CD8-positive, alpha-beta memory T cell (primary cell): ENCODE measurements at places on chromosomes 13 and 19.
A peak's percentile ranks its signal among the peaks of the same experiment; 100 is the strongest.

DNA sequence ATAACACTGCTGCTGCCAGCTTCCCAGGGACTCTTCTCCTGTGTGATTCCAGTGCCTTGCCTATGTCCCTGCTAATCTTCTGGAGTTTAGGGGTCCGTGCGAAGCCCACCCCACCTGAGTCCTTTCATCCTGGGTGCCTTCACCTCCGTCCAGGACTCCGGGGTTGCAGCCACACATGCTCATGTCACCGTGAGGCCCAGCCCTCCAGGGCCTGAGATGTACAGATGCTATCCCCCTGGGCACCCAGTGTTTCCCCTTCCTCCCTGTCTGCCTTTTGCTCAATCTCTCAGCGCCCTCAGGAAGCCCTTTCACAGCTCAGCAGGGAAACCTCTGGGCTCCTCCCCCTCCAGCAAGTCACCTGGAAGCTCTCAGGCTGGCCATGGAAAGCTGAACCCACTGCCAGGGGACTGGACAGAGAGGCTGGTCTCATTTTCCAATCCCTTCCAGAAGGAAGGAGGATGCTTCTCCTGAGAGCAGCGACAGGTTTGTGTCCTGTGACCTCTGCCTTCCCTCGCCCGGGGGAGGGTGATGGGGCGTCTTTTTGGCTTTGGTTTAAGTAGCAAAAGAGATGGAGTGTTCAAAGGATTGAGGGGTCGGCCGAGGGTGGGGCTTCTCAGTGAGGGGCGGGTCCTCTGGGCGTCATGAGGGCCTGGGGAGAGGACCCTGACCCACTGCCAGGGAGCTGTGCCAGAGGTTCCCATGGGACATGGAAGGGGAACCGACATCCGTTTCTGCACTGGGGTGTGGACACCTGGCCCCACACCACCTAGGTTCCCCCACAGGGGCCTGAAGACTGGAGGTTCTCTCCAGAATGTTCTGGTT lies 30.8 kb upstream of the TFDP1 start:
- H3K36me3 ChIP-seq: no peaks in the 10 kb centered on the region
- no peaks in the 10 kb centered on the region for H3K4me1 ChIP-seq
- no peak overlapping the region for H3K4me3 ChIP-seq
- no peak for DNase-seq
- no peak overlapping the region for H3K27ac ChIP-seq

DNA sequence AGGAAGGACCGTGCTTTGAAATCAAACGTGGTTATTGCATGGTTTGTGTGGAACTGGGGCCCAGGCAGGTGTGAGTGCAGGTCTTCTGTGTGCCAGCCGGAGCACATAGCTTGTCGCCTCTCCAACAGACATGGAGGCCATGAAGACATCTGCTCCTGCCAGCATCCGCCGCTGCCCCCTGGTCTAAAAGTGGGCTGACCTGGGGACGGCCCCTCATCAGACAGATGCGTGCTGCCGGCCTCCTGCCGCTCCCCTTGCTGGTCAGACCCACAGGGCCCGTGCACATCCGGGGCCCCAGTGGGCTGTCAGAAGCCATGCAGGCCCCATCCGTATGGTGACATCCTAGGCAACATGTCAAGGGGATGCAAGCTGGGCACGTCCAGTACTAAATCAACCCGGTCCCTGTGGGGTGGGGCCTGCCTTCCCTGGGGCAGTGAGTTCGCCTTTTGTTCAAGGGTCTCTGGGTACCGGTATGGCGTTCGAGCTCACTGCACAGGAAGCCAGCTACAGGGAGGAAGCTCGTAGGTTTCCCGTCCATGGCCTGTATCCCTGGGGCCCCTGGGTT lies 88.0 kb upstream of the MCF2L start:
- no peaks in the 10 kb centered on the region for H3K4me1 ChIP-seq
- no peaks in the 10 kb centered on the region for H3K27me3 ChIP-seq
- no peak overlapping the region for H3K27ac ChIP-seq
- peak; percentile 24 for DNase-seq
- H3K36me3 ChIP-seq: peaks cover 5% of the 10 kb centered on the region

DNA sequence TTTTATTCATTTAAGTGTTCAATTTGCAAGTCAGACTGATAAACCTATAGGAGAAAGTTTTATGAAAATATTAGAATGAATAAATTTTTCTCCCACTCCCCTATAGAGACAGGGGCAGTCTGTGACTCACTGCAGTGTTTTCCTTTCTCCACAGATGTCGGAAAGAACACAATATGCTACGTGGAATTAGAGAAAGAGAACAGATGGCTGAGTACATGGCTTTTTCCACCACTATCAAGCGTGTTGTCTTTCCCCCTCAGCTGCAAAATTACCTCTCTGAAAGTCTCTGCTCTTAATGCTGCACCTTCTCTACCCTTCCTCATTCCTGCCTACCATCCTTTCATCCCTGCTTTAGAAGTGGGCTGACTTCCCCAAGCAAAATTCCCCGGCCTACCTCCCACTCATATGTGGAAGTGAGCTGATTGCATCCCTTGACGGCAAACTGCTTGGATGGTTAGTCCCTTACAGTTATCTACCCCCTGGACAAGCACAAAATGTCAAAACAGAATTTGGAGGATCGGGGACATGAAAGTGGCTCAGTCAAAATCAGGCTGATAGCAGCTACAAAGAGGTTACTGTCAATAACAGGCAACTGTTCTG lies 30.0 kb downstream of the FLT1 start:
- no peaks in the 10 kb centered on the region for H3K27me3 ChIP-seq
- no peak overlapping the region for H3K27ac ChIP-seq
- no peak for DNase-seq
- no peaks in the 10 kb centered on the region for H3K36me3 ChIP-seq

- no peaks in the 10 kb centered on the region for H3K27me3 ChIP-seq
- no peak for DNase-seq
- H3K4me3 ChIP-seq: no peak overlapping the region
- no peaks in the 10 kb centered on the region for H3K36me3 ChIP-seq
Observed at GRCh38 chr13:102176846-102177245, 225.0 kb downstream of the FGF14 start.

GRCh38 chr19:8302357-8302691 lies 5.8 kb downstream of the CD320 start:
- no peaks in the 10 kb centered on the region for H3K27me3 ChIP-seq
- no peak for DNase-seq
- peaks cover 13% of the 10 kb centered on the region for H3K4me1 ChIP-seq
